ENCODE measurements at places on chromosomes 13 and 19. TPM values are rescaled to one million over a fixed set of nuclear protein-coding genes. Genes with fewer than 3 reads are reported as not detected.

DNA sequence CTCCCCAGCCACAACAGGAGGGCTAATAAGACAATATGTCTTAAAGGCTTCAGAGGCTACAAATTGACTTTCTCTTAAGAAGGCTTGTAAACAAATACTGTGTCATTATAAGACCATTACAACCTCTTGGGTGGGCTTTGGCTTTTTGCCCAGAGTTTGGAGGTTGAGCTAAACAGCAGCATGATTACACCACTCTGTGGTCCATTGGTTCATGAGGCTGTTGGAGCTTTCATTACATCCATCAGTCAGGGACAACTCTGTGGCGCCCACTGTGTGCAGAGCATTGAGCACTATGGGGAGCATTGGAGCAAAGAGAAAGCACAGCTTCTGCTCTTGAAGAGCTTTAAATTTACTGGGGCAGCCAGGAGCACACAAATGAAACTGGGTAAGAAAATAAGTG is 75.9 kb downstream of the TNFSF11 start:
- DNase-seq = no peak

- DNase-seq = no peak
These were observed 98.5 kb downstream of the MIPEP start for GRCh38 chr13:23790577-23791170.

DNA sequence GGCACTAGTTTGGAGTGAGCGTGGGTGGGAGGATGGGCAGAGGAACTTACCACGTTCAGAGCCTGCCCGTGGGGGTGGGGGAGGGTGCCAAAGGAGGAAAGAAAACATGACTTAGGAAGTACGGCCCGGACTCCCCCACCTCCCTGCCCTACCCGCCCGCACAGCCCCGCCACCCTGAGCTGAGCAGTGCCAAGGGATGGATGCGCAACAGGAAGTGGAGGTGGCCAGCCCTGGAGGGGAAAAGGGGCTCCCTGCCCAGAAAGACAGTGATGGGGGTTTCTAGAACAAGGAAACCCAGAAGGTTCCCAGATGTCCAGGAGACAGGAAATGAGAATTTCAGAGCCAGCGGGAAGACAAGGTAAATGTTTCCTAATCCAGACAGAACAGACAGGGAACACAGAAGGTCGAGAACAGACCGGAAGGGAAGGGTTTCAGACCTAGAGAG is 6.3 kb downstream of the TEAD2 start:
- no peak for DNase-seq

DNA sequence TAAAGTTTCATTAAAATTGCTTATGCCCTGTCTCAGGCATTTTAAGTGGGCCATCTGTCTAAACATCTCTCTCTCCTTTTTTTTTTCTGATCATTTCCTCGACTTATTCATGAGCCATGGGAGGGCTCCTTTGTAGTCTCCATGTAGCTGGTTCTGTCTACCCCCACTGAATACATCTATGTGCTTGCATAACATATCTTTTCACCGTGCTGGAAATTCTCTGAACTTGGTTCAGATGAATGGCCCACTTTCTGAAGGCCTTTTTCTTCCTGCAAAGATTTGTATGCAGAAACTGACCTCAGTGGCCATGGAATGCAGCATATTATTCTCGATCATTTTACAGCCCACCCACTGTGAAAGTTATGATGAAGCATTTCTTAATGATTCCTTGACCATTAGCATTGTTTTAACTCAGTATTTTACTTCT is 225.3 kb downstream of the GGACT start:
- DNase-seq = no peak

- DNase-seq = peak; percentile 43
These were observed 1.7 kb upstream of the S1PR4 start for GRCh38 chr19:3176715-3177501.

- DNase-seq = no peak
These were observed 173.0 kb downstream of the KLF12 start for GRCh38 chr13:73961181-73961580.

GRCh38 chr13:26026211-26026610 is 25.6 kb downstream of the SHISA2 start:
- DNase-seq = no peak

- no peak for DNase-seq
These were observed 112.9 kb downstream of the LRCH1 start for GRCh38 chr13:46665633-46666482.

GRCh38 chr19:27865927-27866777 is 1346.8 kb downstream of the UQCRFS1 start:
- no peak for DNase-seq

GRCh38 chr13:95641291-95642027 is 3.0 kb downstream of the DZIP1 start:
- DNase-seq = no peak

GRCh38 chr19:37309834-37310575 is 60.9 kb upstream of the ZNF527 start:
- no peak for DNase-seq

DNA sequence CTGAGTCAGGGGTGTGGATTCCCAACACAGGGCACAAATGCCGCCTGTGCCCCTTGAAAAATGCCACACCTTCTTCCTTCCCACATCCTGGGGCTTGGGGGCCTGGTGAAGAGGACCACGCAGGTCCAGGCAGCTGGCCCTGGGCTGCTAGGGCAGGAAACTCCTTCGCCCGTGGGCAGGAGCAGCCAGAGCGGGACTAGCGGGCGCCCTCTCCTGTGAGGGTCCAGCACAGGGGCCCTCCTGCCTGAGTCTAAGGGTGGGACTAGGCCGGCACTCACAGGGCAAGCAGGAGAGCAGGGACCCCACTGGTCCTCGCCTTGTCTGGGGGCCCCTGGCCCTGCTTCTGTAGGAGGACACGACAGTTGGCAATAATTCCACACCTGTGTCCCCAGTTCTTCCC is 7.5 kb upstream of the CEBPA start:
- no peak for DNase-seq

GRCh38 chr13:113742000-113742441 is 17.0 kb upstream of the TMEM255B start:
- no peak for DNase-seq

DNA sequence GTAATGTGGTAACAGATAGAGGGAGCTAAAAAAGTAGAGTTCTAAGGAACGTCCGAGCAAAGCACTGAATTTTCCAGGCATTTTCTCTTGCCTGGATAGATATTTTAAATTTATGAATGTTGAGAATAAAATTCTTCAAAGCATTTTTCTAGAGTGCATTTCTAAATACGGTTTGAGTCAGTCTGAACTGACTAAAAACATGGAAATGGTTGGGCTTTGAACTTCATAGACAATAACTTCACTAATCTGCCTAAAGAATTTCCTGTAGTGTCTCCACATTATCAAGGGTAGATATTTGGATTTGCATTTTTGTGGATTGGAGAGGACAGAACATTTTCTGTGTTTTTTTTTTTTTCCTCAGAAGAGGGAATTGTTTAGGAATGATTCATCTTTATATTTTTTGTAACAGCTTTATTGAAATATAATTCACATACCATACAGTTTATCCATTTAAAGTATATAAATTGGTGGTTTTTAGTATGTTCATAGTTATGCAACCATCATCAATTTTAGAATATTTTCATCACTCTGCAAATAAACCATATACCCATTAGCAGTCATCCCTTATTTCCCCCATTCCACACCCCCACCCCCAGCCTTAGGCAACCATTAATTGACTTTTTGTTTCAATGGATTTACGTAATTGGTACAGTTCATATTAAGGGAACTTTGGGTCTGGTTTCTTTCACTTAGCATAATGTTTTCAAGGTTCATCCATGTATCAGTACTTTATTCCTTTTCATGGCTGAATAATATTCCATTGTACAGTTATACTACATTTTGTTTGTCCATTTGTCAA is 20.7 kb downstream of the GARRE1 start:
- DNase-seq = no peak

GRCh38 chr19:45822716-45823115 is 7.6 kb upstream of the RSPH6A start:
- DNase-seq = no peak

GRCh38 chr19:32287811-32288227 is 57.6 kb upstream of the ZNF507 start:
- DNase-seq = no peak

- no peak for DNase-seq
These were observed at the start of gene SLITRK6 for GRCh38 chr13:85799097-85799582. SLITRK6 (minus strand) TSS chr13:85799419; CDS start chr13:85796508, 2,911 bp downstream.

DNA sequence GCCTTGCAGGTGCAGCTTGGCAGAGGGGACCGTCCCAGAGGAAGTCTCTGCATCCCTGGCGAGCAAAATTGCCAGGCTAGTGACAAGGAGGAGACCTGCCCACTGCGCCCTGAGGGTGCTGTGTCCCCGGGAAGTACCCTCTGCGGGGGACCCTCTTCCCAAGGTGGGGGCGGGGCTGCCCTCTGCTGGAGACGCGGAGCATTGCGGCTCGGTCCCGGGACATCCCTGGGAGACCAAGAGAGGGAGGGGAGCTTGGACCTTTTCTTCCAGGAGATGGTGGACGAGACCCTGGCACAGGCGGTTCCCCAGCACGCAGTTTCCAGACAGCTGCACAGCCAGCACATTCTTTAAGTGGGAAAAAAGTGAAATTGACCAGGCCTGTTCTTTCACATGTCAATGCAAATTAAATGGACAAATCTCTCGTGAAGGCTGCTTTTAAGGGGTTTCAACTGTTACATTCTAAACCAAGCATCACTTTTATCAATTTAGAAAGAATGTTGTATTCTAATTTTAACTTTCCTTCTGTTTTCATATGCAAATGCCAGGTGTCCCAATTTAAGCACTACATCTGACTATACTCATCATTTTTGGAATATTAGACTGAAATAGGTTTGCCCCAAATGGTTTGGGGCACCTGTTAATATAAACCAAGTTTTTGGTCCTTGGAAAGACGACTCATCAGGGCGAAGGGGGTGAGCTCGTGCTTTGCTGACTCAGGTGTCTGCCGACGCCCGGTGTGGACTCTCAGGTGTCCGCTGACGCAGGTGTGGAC is 60.7 kb downstream of the MCF2L start:
- peak; percentile 59 for DNase-seq

DNA sequence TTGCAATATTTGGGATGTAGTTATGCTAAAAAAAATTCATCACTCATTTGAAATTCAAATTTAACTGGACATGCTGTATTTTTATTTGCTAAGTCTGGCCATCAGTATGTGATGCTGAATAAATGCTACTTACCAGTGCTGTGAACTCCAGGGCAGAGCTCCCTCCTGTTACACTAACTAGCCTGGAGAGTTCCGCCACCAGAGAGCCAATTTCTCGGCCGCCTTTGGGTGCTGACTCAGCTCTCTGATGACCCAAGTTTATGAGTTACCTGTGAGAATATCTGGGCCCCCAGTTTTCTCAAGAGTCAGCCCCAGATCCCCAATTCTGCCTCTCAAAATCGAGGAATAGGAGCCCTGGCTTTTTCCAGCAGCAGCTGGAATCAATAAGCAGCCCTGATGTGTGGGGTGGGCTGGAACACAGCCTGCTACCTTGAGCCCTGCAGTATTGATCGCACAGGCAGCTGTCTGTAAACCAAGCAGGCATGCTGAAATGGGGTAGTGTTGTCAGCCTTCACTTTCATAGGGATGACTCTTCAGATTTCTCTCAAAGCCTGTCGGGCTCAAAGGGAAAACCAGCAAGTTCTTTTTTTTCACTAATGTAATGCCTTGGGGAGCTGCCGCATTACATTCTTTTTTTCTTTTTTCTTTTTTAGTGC is 113.7 kb downstream of the DNAJC15 start:
- DNase-seq = no peak

- DNase-seq = no peak
These were observed 178.3 kb upstream of the MYO16 start for GRCh38 chr13:108451121-108451520.

DNA sequence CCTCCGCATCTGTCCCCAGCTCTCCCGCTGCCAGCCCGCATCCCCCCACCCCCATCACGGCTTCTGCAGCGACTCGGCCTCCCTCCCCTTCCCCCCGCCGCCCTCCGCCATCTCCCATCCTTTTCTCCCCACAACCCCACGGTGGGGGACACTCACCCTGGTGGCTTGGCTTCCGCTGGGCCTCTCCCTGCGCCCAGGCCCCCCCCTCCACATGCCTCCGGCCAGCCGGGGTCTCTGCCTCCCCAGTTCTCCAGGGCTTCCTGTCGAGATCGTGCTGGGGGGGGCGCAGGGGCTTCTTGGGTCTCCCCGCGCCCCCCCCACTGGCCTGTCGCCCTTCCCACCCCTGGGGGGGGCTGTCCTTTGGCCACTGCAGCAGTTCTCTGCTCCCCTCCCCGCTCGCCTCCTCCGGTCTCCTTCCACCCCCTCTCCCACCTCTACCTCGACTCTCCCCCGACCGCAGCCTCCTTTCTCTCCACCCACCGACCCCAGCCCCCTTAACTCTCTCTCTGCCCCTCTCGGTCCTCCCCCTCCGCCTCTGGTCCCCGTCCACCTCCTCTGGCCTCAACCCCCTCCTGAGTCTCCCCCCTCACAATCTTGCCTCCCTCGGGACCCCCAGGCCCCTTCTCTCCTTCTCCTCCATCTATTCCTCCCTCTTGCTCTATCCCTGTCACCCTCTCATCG is 17.1 kb downstream of the LRRC4B start:
- DNase-seq = no peak

GRCh38 chr19:33823341-33823740 is 26.7 kb downstream of the KCTD15 start:
- DNase-seq = no peak

DNA sequence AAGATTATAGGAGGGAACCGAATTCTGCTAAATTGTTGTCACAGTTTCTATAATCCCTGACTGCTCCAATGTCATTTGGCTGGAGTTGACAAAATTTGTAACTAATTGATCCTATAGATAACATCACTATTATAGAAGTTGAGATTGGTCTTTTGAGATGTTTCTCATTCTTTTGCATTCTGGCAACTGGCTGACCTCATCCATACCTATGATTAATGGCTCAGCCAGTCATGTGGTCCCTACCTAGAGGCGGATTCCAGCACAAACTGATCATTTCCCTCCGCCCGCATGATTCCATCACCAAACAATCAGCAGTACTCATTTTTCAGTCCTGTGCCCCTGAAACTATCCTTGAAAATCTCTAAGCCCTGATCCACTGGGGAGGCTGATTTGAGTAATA is 4.2 kb downstream of the PSG2 start:
- no peak for DNase-seq

Gene ZNF560
- total RNA-seq = not detected

Gene CYP2A6
- total RNA-seq = not detected

Gene PSG11
- not detected for total RNA-seq

Gene TGFBR3L
- 2.1 TPM for total RNA-seq

Gene CEACAM8
- total RNA-seq = not detected

Gene PAF1
- total RNA-seq = 117 TPM

Gene ONECUT3
- not detected for total RNA-seq

Gene LPAR6
- total RNA-seq = 5.7 TPM

Gene IL12RB1
- 22.7 TPM for total RNA-seq

Gene CDC42EP5
- not detected for total RNA-seq

Gene UQCRFS1
- 31.5 TPM for total RNA-seq

Gene NBEA
- 2.8 TPM for total RNA-seq

Gene ITM2B
- total RNA-seq = 308 TPM

Gene ZNF578
- total RNA-seq = 1.5 TPM

Gene TGDS
- 4.6 TPM for total RNA-seq

Gene ZNF266
- total RNA-seq = 65.3 TPM

Gene PABPC3
- total RNA-seq = 1.4 TPM

Gene PCDH20
- total RNA-seq = not detected
